ENCODE measurements at places on chromosomes 11 and 22. TPM values are rescaled to one million over a fixed set of nuclear protein-coding genes. Genes with fewer than 3 reads are reported as not detected.

Gene PAMR1
- total RNA-seq, result 7.7 TPM

Gene SCUBE1
- total RNA-seq, result 94.2 TPM

Gene MB
- total RNA-seq, result not detected

Gene KRTAP5-9
- 0.60 TPM for total RNA-seq

Gene ACER3
- total RNA-seq, result 21.8 TPM

Measured in tibial nerve (tissue), 4 donors.